ENCODE measurements at places on chromosomes 4 and X.

GRCh38 chr4:78625073-78625472 is 73.5 kb downstream of the ANXA3 start:
- no peak for DNase-seq

- DNase-seq = no peak
Observed at GRCh38 chr4:119592830-119593229, 35.8 kb downstream of the PDE5A start.

GRCh38 chrX:71938371-71938770 is 27.7 kb downstream of the NHSL2 start:
- no peak for DNase-seq

GRCh38 chr4:96166806-96167205 is 326.9 kb downstream of the PDHA2 start:
- no peak for DNase-seq

DNA sequence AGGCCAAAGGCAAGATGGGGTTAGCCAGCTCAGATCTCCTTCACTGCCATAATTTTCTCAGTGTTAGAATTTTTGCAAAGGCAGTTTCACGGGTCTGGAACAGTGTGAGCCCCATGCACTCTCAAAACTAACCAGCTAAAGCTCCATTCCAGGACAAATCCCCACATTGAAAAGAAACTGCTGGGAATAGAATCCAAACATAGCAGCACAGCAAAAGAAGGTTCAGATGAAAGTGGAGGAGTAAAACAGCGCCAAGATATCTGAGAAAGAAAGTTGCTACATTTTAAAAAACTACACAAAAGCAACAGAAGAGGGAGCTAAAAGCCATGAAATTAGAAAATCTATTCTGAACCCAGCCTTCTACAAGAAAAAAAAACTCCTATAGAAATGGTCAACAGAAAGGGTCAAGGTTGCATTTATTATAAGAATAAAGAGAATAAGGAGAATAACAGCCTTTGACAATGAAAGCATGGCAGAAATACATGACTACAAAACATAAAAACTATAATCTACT is 39.6 kb upstream of the SLC7A3 start:
- no peak for DNase-seq

DNA sequence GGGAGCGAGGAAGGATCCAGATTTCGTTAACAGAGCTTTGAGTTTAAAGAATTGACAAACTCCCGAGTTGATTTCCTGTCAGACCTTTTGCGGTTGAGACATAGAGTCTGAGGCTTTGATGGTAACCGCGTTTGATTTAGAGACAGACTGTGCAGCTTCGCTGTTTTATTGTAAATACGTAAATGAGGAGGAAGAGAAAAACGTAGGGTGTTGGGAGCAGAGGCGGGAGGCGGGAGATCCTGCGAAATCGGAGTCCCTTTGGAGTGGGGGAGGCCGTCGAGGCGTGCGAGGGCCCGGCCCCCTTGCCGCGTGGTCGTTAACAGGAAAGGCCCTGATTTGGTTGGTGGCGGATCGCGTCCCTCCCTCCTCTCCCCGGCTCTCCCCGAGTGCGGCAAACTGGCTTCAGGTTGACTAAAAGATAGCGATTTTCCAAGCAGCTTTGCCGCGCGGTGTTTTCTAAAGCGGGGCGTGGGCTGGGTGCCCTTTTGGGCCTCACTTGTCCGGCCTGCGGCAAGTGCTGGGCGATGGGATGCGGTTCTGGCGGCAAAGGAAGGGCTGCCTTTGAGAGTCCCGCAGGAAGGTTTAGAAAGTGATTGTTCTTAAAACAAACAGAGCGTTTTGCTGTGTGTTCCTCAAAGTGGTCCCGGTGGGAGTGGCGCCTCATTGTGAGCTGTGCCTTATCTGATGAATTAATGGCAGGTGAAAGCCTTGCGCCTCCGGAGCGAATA is 857 bp downstream of the SCML1 start:
- DNase-seq = no peak

DNA sequence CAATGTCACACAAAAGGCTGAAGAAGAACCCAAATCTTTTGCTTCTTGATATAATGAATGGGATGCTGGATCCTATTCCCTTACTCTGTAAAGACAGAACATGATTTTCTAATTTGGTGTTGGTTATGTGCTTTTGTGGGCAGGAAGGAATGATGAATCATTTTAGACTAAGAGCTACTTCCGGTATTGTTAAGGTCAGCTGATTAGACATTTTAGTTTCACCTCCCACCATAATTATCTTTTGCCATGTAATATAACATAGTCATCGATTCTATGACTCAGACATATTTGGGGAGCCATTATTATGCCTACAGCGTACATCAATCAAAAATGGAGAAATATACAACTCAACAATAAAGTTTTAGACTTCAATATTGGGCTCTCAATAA is 265.3 kb downstream of the ZNF674 start:
- DNase-seq = no peak

DNA sequence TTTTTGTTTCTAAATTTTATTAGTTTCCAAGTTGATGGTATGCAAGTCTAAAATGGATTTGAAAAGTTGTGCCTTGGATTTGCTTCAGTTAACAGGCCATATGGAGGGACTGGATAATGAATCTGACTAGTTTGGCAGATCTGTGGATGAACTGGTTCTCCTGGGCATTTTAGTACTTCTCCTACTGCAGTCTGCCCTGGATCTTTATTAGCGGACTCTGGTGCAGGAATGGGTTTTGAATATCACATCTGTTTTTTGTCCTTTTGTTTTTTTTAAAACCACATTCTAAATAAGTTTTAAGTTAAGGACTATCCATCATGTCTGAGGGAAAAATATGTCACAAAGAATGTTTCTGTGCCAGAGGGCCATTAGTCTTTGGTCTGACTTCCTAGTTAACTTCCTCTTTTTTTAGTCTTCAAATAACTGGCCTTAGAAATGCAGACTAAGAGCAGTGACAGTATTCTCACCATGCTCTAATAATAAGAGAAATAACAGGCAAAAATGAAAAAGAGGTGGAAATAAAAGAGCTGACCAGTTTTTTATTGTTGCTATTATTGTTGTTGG is 13.9 kb upstream of the DCK start:
- no peak for DNase-seq

DNA sequence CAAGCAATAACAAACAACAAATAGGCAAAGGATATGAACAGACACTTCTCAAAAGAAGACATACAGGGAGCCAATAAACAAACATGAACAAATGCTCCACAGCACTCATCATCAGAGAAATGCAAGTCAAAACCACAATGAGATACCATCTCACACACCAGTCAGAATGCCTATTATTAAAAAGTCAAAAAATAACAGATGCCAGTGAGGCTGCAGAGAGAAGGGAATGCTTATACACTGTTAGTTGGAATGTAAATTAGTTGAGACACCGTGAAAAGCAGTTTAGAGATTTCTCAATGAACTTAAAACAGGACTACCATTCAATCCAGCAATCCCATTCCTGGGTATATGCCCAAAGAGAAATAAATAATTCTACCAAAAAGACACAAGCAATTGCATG is 129.8 kb upstream of the MAGEB2 start:
- DNase-seq = no peak

- DNase-seq = no peak
Observed at GRCh38 chr4:168883513-168883912, 126.5 kb downstream of the CBR4 start.

GRCh38 chr4:158002173-158002572 is 170.7 kb downstream of the GASK1B start:
- DNase-seq = no peak
